Neural progenitor cell (in vitro differentiated cells): ENCODE measurements at places on chromosomes 1 and 21.

DNA sequence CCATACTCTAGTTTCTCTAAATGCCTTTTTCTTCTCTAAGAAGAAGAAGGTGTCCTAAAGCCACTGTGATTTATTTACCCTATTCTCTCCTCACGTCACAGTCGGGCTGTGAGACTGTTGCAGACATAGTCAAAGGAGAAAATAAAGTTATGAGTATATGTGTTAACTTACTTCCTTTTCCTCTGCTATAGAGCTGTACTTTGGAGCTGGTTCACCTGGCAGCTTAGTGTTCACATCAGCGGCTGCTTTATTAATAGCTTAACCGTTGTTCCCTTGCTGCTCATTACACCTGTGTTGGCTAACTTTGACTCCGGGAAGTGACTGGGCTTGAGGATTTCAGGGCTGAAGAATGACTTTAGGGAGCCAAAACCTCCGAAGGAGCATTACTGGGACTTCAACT lies 3.6 kb downstream of the PFKFB2 start:
- peaks cover 14% of the 10 kb centered on the region for H3K27me3 ChIP-seq
- H3K27ac ChIP-seq: no peak overlapping the region
- peaks cover 14% of the 10 kb centered on the region for H3K4me1 ChIP-seq
- H3K4me3 ChIP-seq: no peak overlapping the region

DNA sequence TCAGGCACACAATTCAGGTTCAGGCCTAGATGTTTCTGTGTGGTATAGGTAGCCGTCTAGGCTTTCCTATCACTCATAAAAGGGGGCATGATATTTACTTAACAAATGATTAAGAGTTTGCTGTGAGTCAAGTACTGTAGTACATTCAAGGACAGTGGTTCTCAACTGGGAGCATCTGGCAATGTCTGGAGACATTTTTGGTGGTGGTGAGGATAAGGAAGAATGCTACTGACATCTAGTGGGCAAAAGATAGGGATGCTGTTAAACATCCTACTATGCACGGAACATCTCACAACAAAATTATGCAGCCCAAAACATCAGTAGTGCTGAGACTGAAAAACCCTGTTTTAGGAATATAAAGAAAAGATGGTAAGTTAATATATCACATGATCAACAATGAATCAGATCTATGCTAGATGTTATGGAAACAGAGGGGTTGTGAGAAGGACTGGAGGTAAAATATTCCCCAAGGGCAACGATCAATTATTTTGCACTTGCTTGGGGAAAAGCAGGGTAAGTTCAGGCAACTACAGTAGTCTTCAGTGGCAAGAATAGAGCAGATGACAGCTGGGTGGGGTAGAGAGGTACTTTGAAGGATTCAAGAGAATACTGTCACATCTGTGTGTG lies 4.9 kb downstream of the DNTTIP2 start:
- H3K36me3 ChIP-seq: peaks cover 56% of the 10 kb centered on the region
- peak; percentile 56 for DNase-seq
- no peaks in the 10 kb centered on the region for H3K27me3 ChIP-seq
- H3K4me1 ChIP-seq: peaks cover 5% of the 10 kb centered on the region

DNA sequence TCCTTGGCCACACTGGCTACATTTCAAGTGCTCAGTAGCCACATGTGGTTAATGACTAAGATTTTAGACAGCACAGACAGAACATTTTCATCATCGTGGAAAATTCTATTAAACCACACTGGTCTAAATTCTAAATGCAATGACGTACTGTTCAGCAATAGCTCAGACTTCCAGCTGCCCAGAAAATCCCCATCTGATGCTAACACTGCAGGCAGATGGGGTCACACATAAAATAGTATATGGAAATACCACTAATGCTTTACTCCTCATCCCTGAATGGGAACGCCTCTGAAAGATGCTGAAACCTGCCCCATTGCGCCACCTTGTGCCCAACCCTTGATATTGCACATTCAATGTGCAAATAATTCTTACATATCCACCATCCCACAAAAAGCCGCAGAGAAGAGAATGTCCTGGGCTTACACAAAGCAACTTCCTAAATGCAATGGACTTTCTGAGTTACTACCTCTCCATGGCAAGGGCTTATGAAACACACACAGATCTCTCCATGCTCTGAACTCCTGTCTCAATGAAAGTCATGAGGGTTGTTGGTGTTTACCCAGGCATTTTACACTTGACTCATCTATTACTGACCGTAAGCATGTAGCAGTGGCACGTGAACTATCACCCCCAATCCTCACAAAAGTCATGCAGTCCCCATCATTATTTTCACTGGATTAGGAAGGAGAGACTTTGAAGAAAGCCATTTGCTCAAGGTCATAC lies 20.3 kb upstream of the SLC5A9 start:
- H3K27ac ChIP-seq: no peak overlapping the region
- no peak overlapping the region for H3K4me3 ChIP-seq
- no peaks in the 10 kb centered on the region for H3K4me1 ChIP-seq
- H3K36me3 ChIP-seq: no peaks in the 10 kb centered on the region
- peak; percentile 74 for DNase-seq
- no peaks in the 10 kb centered on the region for H3K27me3 ChIP-seq

- H3K36me3 ChIP-seq: no peaks in the 10 kb centered on the region
- H3K27ac ChIP-seq: no peak overlapping the region
- peaks cover 8% of the 10 kb centered on the region for H3K4me1 ChIP-seq
- DNase-seq: no peak
- no peak overlapping the region for H3K4me3 ChIP-seq
These were observed 359.1 kb downstream of the BARHL2 start for GRCh38 chr1:90357995-90358394.

DNA sequence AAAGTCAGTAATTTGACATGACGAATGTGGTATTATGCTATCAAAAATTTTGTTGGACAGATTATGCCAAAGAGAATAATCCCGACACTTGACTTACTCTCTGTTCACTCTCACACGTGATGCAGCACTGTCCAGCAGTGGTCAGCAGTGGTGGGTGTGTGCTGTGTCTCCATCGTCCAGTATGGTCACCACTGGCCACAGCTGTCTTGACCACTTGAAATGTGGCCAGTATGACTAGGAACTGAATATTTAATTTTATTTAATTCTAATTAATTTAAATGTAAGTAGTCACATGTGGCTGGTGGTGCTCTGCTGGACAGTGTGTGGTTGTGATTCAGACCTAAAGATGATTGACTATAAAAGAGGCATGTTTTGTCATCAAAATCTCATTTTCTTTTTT lies 24.0 kb downstream of the URB2 start:
- H3K27me3 ChIP-seq: no peaks in the 10 kb centered on the region
- no peak overlapping the region for H3K27ac ChIP-seq
- no peak overlapping the region for H3K4me3 ChIP-seq
- DNase-seq: no peak
- H3K4me1 ChIP-seq: no peaks in the 10 kb centered on the region

- peaks cover 13% of the 10 kb centered on the region for H3K4me1 ChIP-seq
- H3K36me3 ChIP-seq: no peaks in the 10 kb centered on the region
- no peaks in the 10 kb centered on the region for H3K27me3 ChIP-seq
- H3K4me3 ChIP-seq: no peak overlapping the region
These were observed 26.9 kb upstream of the CCN1 start for GRCh38 chr1:85553416-85554335.

DNA sequence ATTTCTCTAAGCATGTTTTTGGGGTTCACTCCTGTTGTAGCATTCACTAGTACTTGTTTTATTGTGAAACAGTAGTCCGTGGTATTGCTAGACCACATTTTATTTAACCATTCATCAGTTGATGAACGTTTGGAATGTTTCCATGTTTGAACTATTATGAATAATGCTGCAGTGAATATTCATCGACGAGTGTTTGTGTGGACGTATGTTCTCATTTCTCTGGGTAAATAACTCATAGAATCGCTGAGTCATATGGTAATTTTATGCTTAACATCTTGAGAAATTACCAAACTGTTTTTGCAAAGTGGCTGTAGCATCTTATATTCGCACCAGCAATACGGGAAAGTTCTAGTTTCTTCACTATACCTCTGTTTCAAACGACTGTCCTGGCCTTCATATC lies 28.0 kb upstream of the KAZN start:
- no peaks in the 10 kb centered on the region for H3K36me3 ChIP-seq
- H3K27me3 ChIP-seq: no peaks in the 10 kb centered on the region
- no peak for DNase-seq
- peaks cover 10% of the 10 kb centered on the region for H3K4me1 ChIP-seq

DNA sequence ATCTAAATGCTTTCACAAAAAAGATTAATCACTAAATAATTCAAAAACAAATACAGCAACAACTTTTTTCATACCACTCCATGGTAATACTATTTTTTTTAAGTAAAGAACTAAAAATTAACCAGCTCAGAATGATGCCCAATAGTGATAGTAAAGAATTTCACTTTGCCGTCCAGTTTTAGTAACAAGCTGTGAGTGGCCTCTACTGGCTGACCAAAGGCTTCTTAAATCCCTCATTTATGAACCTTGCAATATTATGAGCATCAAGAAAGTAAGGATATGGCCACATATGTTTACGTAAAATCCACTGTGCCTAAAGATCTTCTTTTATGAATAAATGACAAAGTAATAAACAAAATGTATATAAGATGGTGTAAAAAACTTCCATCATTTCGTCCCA lies 108.6 kb downstream of the GPATCH2 start:
- DNase-seq: no peak
- H3K36me3 ChIP-seq: no peaks in the 10 kb centered on the region
- no peaks in the 10 kb centered on the region for H3K4me1 ChIP-seq
- H3K27ac ChIP-seq: no peak overlapping the region

DNA sequence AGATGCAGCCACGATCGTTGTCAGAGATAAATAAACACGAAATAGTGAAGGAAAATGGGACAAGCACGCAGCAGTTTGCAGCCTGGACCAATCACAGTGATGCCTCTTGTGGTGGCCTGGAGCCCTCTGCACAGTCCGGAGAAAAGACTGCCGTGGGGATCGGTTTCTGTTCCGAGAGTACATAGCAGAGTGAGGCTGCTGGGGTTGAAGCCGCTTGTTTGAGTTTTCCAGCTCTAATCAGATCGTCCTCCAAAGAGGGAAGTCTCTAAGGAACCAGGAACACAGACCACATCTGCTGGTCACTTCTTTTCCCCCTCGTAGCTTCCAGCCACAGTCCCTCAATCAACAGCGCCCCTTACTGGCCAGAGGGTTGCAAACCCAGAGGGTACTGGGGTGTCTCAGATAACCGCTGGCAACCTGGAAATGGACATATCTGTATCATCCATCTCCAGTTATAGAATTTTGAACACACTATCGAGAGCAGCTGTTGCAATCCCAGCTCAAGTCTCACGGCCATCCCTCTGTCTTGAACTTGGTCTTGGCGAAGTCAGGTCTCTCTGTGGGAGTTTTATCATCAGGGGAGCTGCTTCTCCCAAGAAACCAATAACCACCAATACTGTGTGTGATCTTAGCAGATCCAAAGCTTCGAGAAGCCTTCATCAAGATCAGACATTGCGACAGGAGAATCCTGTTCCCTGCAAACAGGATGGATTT lies 57.4 kb downstream of the OLIG1 start:
- H3K4me3 ChIP-seq: peak overlapping the region; percentile 22
- peaks cover 14% of the 10 kb centered on the region for H3K4me1 ChIP-seq
- peaks cover 38% of the 10 kb centered on the region for H3K27me3 ChIP-seq
- H3K36me3 ChIP-seq: no peaks in the 10 kb centered on the region

- no peaks in the 10 kb centered on the region for H3K4me1 ChIP-seq
- no peak for DNase-seq
- no peak overlapping the region for H3K27ac ChIP-seq
- no peaks in the 10 kb centered on the region for H3K27me3 ChIP-seq
- no peak overlapping the region for H3K4me3 ChIP-seq
These were observed 13.7 kb downstream of the PYHIN1 start for GRCh38 chr1:158945061-158945460.

- H3K27ac ChIP-seq: no peak overlapping the region
- no peaks in the 10 kb centered on the region for H3K27me3 ChIP-seq
- no peaks in the 10 kb centered on the region for H3K4me1 ChIP-seq
- no peak for DNase-seq
These were observed 4.0 kb downstream of the PGLYRP4 start for GRCh38 chr1:153344718-153345025.

DNA sequence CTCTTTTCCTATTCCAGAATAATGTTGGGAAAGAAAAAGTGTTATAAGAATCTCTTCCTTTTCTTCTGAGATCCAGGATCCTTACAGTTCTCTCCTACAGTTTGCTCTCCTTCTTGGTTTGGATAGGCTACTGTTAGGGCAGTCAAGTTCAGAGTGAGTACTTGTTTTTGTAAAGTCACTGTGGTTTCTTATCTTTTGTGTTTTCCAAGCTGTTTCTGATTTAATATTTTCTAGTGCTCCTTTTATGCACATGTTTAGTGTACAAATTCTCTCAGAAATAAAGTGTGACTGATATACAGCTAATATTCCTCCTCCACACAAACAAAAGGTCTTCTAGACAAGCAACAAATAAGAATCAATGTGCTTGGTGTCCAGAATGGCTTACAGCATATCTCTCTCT lies 107.7 kb downstream of the BACH1 start:
- no peaks in the 10 kb centered on the region for H3K27me3 ChIP-seq
- no peak for DNase-seq
- H3K36me3 ChIP-seq: no peaks in the 10 kb centered on the region
- H3K27ac ChIP-seq: no peak overlapping the region
- peaks cover 12% of the 10 kb centered on the region for H3K4me1 ChIP-seq
- no peak overlapping the region for H3K4me3 ChIP-seq

DNA sequence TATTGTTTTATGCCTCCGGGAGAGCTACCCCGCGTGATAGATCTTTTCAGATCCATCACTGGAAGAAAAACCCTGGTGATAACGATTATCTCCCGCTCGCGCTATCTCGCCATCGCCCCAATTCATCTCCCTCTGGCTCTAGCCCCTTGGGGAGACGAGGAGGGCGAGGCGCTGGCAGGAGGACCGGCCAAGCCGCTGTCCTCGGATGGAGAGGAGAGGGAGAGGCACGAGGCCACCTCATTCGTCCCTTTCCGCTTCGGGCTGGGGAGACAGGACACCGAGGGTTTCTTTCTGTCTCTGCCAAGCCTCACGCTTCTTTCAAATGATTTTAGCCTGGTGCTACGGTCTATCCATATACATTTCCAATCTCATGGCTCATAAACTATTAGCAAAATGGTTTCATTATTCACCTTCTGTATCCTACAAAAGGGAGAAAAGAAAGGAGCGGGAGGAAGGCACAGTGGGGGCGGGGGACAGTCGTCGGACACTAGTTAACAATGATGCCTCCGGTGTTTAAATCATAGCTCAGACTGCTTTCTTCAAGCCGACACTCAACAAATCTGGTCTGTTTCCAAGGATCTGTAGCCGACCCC lies 415.0 kb upstream of the ESRRG start:
- peak overlapping the region; percentile 63 for H3K4me3 ChIP-seq
- no peak overlapping the region for H3K27ac ChIP-seq
- no peaks in the 10 kb centered on the region for H3K36me3 ChIP-seq
